CMK (cell line): ENCODE measurements at places on chromosomes 11 and 22.

GRCh38 chr11:10808553-10809372 lies at the start of gene EIF4G2:
EIF4G2 (minus strand) TSS chr11:10808926.
- DNase-seq: peak; percentile 93

DNA sequence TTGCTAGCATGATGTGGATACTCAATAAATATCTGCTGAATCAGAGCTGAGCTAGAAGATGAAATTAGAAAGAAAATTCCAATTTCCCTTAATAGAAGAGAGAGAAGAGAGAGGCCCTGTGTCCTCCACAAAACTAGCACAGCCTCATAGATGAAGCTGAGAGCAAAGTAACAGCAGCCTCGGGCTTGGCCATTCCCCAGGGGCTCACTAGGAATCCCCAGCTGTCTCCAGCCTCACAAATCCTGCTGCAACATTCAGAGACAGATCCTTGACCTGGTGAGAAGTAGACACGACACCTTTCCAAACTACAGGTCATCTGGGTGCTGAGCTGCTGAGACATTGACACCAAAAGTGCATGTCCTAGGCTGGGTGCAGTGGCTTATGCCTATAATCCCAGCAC lies 26.1 kb upstream of the IRAG1 start:
- DNase-seq: no peak

- no peak for DNase-seq
Observed at GRCh38 chr11:121755906-121756305, 303.1 kb upstream of the SORL1-AS1 start.

DNA sequence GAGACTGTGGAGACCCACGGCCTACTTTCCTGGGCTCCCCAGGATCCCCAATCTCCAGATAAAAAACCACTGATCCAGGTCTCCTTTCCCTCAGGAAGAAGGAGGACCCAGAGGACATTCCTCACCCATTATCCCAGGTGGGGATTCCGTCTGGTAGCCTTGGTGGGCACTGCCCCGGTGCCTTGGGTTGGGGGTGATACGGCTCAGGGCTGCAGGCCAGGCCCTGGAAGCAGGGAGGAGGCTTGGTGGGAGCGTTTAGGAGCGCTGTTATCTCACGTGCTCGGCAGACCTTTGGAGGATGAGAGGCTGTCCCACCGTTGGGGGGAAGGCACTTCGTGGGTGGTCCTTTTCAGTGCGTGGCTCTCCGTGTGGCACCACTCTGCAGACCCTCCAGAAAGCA lies 926.3 kb downstream of the BRD1 start:
- no peak for DNase-seq

- DNase-seq: no peak
Observed at GRCh38 chr11:128379587-128380580, 207.5 kb downstream of the ETS1 start.

DNA sequence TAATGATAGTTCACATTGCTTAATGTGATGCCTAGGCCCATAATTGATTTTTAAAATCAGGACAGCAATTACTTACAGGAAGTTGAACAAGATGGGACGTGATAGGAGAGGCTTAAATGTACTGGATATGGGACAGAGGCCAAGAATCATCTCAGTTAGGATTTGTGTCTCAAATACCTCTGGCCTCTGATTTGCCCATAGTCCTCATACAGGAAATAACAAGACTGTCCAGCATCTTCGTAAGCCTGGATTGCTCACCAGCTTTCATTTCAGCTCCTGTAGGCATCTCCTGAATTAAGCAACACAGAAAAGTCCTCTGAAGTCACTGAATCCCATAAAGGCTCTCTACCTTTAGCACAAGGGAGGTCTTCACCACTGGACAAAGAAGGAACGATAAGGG lies at the start of gene MRGPRX3:
MRGPRX3 (plus strand) TSS at position 231 of the 400 bp plus-strand sequence. CDS start 4,632 bp downstream, outside the sequence.
- no peak for DNase-seq

GRCh38 chr22:49825944-49826602 lies 1.6 kb downstream of the BRD1 start:
- no peak for DNase-seq

GRCh38 chr11:4178813-4179662 lies 84.4 kb downstream of the RRM1 start:
- DNase-seq: no peak

GRCh38 chr11:73159297-73159696 lies 17.2 kb upstream of the FCHSD2 start:
- no peak for DNase-seq

DNA sequence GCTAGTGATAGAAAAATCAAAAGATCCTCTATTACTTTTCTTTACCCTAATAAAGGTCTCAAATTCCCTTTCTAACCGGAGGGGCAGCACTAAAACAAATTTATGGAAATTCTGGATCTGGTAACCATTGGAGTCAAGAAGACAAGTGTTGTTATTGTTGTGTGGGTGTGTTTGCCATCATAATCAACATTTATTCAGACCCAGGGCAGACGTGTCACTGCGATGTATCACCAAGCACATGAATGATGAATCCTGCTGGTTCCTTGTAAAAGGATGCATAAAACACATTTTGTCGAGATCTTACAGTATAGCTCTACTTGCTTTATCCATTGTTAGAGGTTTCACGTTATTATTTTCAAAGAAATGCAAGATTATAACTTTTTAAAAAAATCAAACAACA lies 12.1 kb upstream of the FJX1 start:
- no peak for DNase-seq

GRCh38 chr11:60910711-60911380 lies 3.1 kb upstream of the TMEM109 start:
- no peak for DNase-seq

GRCh38 chr11:66626382-66626781 lies 10.0 kb downstream of the RBM14 start:
- DNase-seq: no peak

DNA sequence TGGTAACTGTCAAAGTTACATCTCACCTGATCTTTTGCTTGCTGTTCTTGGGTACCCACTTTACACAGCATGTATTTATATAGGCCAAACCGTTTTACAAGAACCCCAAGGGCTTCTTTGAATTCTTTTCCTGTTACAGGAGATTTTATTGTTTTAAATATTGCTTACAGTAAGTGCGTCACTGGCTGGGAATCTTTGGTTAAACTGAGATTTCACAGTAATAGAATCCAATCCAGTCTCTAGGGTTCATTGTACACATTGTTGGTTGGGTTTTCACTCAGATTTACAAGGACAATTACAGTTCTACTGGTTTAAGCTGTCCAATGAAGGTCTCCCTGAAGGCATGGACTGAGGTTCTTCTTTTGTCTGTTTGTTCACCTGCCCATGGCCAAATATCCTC lies 171.7 kb downstream of the INSC start:
- DNase-seq: no peak

GRCh38 chr11:13883042-13883441 lies 79.5 kb upstream of the SPON1 start:
- DNase-seq: no peak

GRCh38 chr11:3217818-3218482 lies 663 bp downstream of the MRGPRG start:
- no peak for DNase-seq

GRCh38 chr11:32444186-32444585 lies 8.8 kb upstream of the WT1 start:
- no peak for DNase-seq

DNA sequence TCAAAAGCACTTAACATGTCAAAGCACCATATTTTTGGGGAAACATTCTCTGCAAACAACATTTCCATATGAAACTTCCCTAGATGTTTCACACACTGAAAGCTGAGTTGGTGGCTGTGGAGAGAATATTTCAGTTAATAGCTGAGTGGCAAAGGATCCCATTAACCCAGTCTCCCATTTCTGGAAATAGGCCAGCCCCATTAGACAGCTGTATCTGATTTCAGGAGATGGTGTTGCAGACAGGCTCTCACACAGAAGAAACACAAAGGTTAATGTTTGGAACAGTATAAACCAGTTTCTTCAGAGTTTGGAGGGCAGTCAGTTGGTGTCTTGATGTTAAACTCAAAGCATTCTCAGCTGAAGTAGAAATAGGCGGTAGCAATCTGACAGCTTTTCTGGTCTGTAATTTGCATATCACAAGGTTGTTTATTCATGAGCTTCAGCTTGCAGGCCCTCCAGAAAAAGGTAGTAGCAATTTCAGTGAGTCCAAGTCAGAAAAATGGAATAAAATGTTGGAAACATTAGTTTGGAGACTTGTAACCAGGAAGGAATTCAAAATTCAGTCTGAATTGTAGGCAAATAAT lies 15.5 kb upstream of the ZBTB44 start:
- no peak for DNase-seq
